ENCODE measurements at places on chromosomes 5 and 9.
A peak's percentile ranks its signal among the peaks of the same experiment; 100 is the strongest.

- peak; percentile 68 for ATAC-seq
These were observed 13.5 kb upstream of the AGXT2 start for GRCh38 chr5:35061211-35061770.

- peak; percentile 95 for ATAC-seq
These were observed 254.8 kb upstream of the PPP1R2B start for GRCh38 chr5:156595132-156595787.

GRCh38 chr9:1939466-1939865 is 75.7 kb upstream of the SMARCA2 start:
- ATAC-seq, result no peak

DNA sequence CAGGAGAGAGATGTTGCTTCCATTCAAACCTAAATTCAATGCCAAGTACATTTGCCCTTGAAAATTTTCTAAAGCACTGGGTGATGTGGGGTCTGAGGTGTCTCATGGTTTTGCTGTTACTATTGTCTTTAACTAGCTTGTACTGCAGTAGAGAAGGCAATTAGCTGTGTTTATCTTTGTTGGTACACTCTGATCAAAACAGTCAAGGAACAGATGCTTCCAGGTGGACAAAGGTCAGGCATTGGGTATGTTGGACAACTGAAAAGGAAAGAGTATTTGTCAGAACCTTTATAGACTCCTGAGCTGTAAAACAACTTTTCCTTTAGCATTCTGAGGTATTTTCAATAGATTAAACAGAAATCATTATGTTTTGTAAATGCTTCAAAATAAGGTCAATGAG is 2228.7 kb upstream of the WWC1 start:
- no peak for ATAC-seq

- ATAC-seq, result peak; percentile 48
These were observed 89.8 kb downstream of the LIFR start for GRCh38 chr5:38466424-38467189.

GRCh38 chr5:113806904-113807303 is 293.4 kb downstream of the YTHDC2 start:
- ATAC-seq, result peak; percentile 77

DNA sequence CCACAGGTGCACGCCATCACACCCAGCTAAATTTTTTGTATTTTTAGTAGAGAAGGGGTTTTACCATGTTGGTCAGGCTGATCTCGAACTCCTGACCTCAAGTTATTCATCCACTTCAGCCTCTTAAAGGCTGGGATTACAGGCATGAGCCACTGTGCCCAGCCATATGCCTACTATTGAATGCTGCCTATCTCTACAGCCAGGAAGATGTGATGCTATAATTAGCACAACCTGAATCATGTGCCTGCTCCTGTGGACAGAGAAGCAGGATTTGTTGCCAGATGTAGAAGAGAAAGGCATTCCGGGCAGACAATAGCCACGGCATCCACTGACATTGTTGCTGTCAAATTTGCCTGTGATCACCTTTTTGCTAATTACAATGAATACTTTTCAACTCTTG is 24.4 kb upstream of the MLLT3 start:
- no peak for ATAC-seq

DNA sequence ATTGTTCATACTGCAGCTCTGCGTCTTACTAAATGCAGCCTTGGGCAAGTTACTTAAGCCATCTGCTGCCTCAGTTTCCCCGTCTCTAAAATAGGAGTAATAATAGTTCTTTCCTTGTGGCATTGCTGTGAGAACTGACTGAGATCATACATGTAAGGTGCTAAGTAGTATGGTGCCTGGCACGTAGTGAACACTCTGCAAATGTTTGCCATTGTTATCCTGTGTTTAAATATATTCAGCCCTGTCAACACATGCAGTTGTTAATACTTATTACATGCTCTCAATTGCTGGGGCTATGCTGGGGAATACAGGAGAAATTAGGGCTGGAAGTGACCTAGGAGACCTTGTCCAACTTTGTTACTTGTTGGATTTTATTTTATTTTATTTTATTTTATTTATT is 105.2 kb upstream of the RAI14 start:
- ATAC-seq, result no peak

All from gastroesophageal sphincter (tissue), 4 donors.